ELF-1 (cell line): ENCODE measurements at places on chromosomes 7 and 10.
A peak's percentile ranks its signal among the peaks of the same experiment; 100 is the strongest.

DNA sequence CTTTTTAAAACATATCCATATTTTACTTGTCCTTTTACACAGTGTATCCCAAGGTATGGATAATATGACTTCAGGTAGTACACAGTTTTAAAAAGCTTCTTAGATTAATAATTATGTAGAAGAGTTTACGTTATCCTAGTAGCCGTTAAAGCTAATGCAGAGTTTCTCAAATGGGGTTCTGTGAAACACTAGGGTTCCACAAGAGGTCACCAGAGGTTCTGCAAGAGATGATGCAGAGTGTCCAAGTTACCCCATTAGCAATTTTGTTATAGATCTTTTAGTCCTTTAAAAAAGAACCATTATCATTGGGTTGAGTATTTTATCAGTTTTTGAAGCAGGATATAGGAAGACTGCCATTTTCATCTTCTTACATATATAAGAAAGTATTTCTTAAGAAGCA is 298.9 kb upstream of the HPS1 start:
- DNase-seq: no peak

GRCh38 chr7:128859232-128860157 is 3.2 kb upstream of the ATP6V1F start:
- DNase-seq: no peak

DNA sequence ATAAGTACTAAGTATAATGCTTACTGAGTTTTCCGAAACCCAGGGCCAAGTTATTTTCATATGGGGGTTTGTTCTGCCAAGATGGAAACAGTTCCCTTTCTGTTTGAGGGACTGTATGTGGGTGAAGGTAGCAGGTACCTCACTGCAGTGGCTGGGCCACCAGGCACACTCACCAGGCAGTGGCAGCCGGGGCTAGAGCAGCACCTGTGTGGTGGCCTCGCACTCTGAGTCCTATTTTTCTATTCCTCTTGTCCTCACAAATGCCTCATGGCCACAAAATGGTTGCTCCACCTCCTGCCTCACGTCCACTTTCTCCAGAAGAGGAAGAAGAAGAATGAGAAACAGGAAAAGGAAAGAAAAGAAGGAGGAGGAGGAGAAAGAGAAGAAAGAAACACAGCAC is 167.3 kb upstream of the SHH start:
- DNase-seq: no peak

DNA sequence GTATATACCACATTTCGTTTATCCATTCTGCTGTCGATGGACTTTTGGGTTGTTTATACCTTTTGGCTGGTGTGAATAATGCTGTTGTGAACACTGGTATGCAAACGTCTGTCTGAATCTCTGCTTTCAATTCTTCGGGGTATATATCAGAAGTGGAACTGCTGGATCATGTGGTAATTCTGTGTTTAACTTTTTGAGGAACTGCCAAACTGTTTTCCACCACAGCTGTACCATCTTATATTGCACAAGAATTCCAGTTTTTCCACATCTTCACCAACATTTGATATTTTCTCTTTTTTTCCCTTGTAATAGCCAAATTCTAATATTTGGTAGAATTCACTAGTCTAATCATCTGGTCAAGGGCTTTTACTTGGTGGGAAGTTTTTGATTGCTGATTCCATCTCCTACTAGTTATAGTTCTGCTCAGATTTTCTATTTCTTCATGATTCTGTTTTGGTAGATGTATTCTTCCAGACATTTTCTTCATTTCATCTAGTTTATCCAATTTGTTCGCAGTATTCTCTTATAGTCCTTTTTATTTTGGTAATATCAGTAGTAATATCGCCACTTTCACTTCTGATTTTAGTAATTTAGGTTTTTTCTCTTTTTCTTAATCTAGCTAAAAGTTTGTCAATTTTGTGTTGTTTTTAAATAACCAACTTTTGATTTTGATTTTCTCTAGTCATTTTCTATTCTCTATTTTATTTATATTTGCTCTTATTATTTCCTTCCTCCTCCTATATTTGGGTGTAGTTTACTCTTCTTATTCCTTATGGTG is 271.2 kb downstream of the ZEB1 start:
- DNase-seq: no peak

GRCh38 chr10:100632027-100632426 is 96.3 kb downstream of the HIF1AN start:
- no peak for DNase-seq

DNA sequence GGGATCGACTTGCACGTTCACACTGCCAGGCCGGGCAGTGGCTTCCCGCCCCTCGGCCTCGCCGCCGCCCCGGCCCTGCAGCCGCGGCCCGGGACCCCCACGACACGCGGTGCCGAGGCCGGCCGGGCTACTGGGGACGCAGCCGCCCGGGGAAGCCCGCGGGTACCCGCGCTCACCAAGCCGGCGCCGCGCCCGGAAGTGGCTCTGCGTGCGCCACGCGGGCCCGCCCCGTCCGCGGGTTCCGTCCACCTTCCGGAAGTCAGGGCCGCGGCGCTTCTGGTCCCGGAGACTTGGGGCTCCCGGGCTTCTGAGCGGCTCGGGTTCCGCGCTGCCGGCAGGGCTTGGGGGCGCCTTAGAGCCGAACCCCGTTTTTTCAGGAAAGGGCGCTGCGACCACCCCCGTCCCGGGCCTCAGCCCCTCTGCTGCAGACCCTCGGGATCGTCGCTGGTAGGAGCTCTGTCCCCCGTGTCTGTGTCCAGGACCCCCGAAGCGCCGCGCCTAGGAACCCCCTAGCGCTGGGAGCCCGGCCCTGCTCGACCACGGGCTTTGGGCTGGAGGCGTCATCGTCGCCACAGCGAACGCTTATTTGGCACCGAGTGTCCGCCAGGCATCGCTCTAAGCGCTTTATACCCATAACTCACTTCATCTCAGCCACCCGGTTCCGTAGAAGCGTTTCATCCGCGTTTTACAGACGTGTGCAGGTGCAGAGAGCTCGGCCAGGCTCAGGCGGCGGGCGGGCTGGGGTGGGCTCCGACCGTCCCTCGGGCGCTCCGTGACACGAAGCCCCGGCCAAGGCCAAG is at the start of gene PSMG3:
Gene PSMG3 (minus strand): TSS at position 200 of the 800 bp plus-strand sequence. CDS start 693 bp downstream, outside the sequence.
- peak; percentile 79 for DNase-seq

GRCh38 chr7:16471933-16472332 is 6.4 kb upstream of the SOSTDC1 start:
- DNase-seq: no peak

GRCh38 chr7:128404886-128405470 is 4.8 kb downstream of the IMPDH1 start:
- peak; percentile 49 for DNase-seq

GRCh38 chr7:55887821-55888247 is 578 bp downstream of the ZNF713 start:
- no peak for DNase-seq

DNA sequence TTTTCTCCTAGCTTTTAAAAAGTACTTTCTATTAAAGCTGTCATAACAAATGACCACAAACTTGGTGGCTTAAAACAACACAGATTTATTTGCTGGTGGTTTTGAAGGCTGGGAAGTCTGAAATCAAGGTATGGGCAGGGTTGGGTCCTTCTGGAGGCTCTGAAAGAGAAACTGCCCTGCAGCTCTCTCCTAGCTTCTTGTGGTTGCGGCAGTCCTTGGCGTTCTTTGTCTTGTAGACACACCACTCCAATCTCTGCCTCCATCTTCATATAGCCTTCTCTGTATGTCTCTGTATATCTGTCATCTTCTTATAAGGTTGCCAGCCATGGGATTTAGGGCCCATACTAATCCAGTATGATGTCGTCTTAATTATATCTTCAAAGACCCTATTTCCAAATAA is 79.4 kb upstream of the PRR15 start:
- DNase-seq: no peak

DNA sequence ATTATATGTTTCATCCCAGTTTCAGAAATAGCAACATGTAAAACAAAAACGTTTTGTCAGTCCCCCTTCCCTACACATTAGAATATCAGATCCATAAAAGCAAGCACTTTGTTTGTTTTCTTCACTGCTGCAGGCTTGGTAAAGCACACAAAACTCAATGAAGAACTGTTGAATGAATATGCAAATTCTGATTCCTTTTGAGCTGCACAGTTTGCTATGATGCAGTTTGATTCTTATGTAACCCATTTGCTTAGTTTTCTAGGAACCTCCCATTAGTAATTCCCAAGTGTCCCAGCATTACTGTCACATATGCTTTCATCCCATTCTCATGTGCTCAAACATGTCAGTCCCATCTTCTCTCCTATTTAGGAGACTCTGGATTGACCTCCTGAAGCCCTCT is 26.1 kb upstream of the CHCHD3 start:
- no peak for DNase-seq

DNA sequence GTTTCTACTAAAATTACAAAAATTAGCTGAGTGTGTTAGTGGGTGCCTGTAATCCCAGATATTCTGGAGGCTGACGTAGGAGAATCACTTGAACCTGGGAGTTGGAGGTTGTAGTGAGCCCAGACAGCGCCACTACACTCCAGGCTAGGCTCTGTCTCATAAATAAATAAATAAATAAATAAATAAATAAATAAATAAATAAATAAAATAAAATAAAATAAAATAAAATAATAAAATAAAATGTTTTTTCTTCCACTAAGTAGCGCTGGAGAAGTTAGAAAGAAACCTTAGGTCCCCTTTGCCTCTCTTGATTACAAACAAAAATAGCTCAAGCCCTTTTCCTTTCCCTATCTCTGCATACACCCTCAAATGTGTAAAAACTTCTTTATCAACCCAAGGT is 525.9 kb downstream of the IPMK start:
- no peak for DNase-seq

DNA sequence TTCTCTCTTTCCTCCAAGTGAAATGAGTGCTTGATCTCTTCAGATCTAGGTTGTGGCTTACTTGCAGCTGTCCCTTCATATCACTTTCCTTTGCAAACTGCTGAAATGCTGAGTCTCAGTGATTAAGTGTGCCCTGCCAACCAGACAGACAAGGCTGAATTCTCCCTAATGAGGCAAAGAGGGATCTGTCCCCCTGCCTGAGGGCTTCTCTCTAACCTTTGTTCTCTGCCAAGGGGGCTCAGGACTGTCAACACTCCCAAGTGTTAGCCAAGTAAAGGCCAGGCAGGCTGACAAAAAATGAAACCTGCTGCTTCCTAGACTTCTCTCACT is at the start of gene MSS51:
Gene MSS51 (minus strand): TSS at position 24 of the 330 bp plus-strand sequence. CDS start 5,277 bp downstream, outside the sequence.
- DNase-seq: peak; percentile 81

GRCh38 chr7:69651101-69651590 is 52.9 kb downstream of the AUTS2 start:
- DNase-seq: no peak

- DNase-seq: peak; percentile 4
Observed at GRCh38 chr7:43058271-43059066, 54.0 kb upstream of the HECW1 start.

GRCh38 chr10:29254123-29255046 is 34.5 kb upstream of the LYZL1 start:
- DNase-seq: peak; percentile 98
